HCT116 (cell line): ENCODE measurements at places on chromosomes 11 and 22. TPM values are rescaled to one million over a fixed set of nuclear protein-coding genes. Genes with fewer than 3 reads are reported as not detected.

TMEM191C gene
- 3.1 TPM for total RNA-seq

ROBO4 gene
- total RNA-seq = not detected

GRCh38 chr11:74283580-74284180, 27.8 kb downstream of the P4HA3 start:
- no peak for DNase-seq
- no peak overlapping the region for H3K4me3 ChIP-seq
- H3K36me3 ChIP-seq = no peaks in the 10 kb centered on the region
- H3K27me3 ChIP-seq = no peaks in the 10 kb centered on the region

- peaks cover 25% of the 10 kb centered on the region; the same call in 1 of the 2 replicates for H3K27me3 ChIP-seq
- DNase-seq = peak; percentile 55
- peaks cover 12% of the 10 kb centered on the region for H3K4me1 ChIP-seq
- H3K36me3 ChIP-seq = no peaks in the 10 kb centered on the region
- no peak overlapping the region for H3K4me3 ChIP-seq
Observed at GRCh38 chr11:66421492-66422205, 814 bp downstream of the NPAS4 start.

DNA sequence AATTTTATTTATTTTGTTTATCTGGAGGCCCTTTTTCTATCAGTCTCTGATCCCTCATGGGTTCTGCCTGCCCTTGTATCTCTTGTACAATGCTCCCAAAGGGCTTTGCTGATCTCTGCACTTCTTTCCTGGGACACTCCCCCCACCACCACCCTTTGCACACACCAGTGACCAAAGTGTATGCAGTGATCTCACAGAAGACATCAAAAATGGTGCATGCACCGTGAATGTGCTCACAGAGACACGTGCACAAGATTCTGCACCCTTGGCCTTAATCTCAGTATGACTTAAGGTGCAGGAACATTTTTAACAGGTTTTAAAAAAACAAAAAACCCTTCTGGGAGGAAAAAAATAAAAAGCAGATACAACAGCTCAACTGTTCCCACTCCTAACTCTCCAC, 12.2 kb upstream of the ADSL start:
- H3K36me3 ChIP-seq = no peaks in the 10 kb centered on the region
- H3K27ac ChIP-seq = no peak overlapping the region
- DNase-seq = no peak

DNA sequence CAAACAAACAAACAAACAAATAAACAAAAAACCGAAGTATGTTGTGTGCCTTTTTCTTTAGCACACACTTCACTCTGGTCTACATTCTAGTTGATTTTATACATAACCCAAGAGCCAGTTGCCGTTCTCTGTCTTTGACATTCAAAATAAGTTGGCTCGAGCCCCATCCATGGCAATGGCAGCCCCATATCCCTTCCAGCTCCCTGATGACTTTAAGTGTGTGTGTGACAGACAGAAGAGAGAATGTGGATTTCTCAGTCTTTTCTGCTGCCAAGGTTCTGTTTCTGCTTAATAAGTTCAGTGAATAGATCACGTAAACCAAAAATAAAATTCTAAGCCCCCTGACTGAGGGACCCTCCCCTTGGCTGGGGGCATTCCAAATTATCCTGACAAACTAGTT, 100.6 kb upstream of the TENM4 start:
- DNase-seq = no peak
- no peaks in the 10 kb centered on the region for H3K27me3 ChIP-seq
- H3K27ac ChIP-seq = no peak overlapping the region

DNA sequence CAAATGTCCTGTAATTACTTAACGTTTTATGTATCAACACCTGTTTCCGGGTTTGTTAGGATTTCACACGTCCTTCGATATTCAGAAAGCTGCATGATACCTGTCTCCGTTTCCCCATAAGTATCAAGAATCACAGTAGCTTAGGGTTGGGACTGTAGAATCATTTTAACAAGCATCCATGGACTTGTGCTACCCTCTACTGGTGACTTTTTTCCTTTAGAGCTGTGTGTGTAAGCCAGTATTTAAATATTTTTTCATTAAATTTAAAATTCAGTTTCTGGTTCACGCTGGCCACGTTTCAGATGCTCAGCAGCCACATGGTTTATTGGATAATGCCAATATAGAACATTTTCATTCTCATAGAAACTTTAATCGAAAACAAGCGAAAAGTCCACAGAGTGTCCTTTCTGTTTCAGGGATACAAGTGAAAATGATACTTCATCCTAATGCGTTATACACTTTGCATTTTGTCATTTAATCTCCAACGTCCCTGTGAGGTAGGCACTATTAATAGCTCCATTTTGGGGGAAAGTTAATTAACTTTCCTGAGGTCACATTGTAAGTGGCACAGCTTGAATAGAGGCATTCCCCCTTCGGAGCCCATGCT, 61.5 kb upstream of the SLC25A18 start:
- no peak overlapping the region for H3K4me3 ChIP-seq
- DNase-seq = peak; percentile 69
- H3K27ac ChIP-seq = no peak overlapping the region
- H3K36me3 ChIP-seq = no peaks in the 10 kb centered on the region

GRCh38 chr11:132610216-132610615, 922.1 kb downstream of the OPCML start:
- H3K36me3 ChIP-seq = no peaks in the 10 kb centered on the region
- no peak overlapping the region for H3K27ac ChIP-seq
- H3K27me3 ChIP-seq = no peaks in the 10 kb centered on the region
- H3K4me3 ChIP-seq = no peak overlapping the region
- H3K4me1 ChIP-seq = no peaks in the 10 kb centered on the region
